GM10248 (cell line): ENCODE measurements at places on chromosomes 6 and 20.

- no peak for DNase-seq
These were observed 19.2 kb downstream of the RRAGD start for GRCh38 chr6:89392823-89393222.

DNA sequence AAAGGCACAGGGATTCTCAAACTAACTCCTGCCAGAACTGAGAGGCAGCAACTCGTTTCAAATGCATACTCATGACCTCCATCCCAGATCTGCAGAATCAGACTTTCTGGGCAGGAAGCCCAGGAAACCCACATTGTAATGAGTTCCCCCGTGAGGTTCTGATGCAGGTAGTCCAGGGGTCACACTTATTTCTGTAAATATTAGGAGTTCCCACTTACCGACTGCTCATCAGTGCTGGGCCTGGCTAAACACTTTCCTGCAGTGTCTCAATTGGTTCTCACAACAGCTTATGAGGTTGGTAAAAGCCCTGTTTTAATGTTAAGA is 11.6 kb downstream of the DUSP15 start:
- DNase-seq, result no peak

GRCh38 chr20:51979226-51979625 is 176.9 kb upstream of the SALL4 start:
- no peak for DNase-seq

GRCh38 chr6:126117251-126117650 is 130.9 kb downstream of the TRMT11 start:
- DNase-seq, result no peak

DNA sequence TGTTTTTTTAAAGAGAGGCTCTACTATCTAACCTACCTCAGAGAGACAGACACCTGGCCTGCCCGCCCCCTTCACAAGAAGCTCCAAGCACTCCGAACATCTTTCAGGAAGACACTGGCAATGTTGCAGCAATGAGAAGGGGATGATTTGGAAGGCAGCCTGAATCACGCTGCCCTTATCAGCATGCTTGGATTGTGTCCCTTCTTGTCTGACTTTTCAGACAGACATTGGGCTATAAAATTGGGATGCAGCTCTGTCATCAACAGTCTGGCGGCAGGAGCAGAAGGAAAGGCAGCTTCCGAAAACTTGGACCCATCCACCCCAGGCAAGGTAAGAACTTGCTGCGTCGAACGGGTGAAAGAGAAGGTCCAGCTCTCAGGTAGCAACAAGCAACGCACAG is 56.0 kb downstream of the CDK5RAP1 start:
- DNase-seq, result no peak

DNA sequence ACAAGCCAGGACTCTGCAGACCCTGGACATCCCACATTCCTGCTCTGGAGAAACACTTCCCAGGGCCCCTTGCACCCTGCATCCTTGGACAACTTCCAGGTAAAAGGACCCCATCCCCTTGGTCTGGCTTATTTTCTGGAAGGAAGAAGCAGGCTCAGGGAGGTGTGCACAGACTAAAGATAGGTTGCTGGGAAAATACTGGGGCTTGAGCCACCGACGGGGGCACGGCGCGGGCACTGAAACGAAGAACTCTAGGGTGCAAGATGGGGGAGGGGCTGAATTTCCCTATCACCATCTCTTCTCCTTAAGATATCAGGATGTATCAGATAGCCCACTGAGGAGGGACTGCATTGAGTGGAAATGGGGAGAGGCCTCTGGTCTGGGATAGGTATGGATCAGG is 805 bp downstream of the FRS3 start:
- no peak for DNase-seq

DNA sequence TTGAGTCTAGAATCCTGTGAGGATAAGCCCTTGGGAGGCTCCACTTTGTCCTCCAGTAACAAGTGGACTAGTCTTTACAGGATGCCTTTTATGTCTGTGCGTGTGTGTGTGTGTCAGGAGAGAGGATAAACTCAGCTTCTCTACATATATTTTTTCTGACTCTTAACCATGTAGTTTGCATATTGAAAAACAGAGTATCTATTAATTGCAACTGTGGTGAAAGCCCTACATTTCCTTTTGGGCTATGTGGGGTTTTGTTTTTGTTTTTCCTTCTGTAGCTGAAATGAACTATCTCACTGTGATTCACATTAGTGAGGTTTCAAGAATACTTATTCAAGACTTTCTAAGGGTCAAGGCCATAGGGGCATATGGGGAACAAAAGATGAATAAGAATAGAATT is 17.7 kb downstream of the TPBG start:
- DNase-seq, result no peak

GRCh38 chr20:38059832-38060231 is 26.3 kb downstream of the RPRD1B start:
- no peak for DNase-seq

GRCh38 chr6:29748391-29749307 is 25.4 kb downstream of the HLA-F start:
- DNase-seq, result peak; percentile 93

GRCh38 chr20:38840894-38841470 is 35.5 kb downstream of the PPP1R16B start:
- DNase-seq, result no peak

- DNase-seq, result no peak
These were observed 34.8 kb upstream of the PSMF1 start for GRCh38 chr20:1083431-1084080.

- peak; percentile 75 for DNase-seq
These were observed 26.8 kb downstream of the MANBAL start for GRCh38 chr20:37316116-37316774.

GRCh38 chr20:33667676-33668465 is 1.1 kb downstream of the ACTL10 start:
- peak; percentile 86 for DNase-seq

GRCh38 chr6:133549371-133549801 is 308.2 kb downstream of the EYA4 start:
- no peak for DNase-seq

DNA sequence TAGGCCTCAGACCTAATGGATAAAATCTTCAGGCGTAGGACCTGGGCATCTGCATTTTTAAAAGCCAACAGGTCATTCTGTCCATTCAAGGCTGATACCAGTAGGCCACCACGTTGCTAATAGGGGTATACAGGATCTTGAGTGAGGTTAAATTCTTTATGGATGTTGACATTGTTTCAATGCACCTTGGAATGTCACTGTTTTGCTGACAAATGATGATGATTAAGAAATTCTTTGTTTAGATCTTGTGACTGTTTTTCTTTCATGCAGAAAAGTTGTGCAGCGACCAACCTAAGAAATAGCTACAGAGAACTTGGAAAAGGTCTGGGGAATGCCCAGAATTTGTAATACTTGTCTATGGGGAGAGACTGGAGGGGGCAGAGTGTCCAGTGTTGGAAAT is 101.1 kb upstream of the CLDN20 start:
- no peak for DNase-seq

DNA sequence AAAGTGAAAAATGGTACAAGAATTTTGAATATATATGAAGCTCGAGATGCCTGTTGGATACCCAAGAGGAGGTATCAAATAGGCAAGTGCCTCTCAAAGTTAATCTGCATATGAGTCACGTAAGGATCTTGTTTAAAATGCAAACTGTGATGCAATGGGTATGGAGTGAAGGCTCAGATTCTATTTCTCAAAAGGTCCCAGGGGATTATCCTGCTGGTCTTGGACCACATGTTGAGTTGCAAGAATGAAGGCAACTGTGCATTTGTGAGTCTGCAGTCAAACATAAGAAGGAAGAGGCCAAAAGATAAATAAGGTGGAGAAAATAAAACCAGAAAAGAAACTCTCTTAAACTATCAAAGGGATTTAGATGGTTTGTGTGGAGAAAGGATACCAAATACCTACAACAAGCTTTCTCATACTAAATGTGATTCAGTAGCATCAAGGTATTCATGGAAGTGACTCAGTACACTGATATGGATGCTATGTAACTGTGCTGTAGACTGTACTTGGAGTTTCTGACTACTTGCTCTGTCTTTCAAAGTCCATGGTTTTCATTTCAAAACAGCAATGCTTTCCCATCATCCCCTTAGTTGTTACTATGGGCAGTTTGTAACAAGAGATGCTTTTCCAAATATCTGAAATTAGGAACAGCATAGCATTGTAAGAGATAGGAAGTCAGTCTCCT is 106.3 kb downstream of the GFRAL start:
- no peak for DNase-seq

- DNase-seq, result no peak
These were observed 125.7 kb downstream of the CRYBG1 start for GRCh38 chr6:106486236-106486635.

- DNase-seq, result no peak
These were observed 121.4 kb downstream of the TPBG start for GRCh38 chr6:82484737-82485626.

DNA sequence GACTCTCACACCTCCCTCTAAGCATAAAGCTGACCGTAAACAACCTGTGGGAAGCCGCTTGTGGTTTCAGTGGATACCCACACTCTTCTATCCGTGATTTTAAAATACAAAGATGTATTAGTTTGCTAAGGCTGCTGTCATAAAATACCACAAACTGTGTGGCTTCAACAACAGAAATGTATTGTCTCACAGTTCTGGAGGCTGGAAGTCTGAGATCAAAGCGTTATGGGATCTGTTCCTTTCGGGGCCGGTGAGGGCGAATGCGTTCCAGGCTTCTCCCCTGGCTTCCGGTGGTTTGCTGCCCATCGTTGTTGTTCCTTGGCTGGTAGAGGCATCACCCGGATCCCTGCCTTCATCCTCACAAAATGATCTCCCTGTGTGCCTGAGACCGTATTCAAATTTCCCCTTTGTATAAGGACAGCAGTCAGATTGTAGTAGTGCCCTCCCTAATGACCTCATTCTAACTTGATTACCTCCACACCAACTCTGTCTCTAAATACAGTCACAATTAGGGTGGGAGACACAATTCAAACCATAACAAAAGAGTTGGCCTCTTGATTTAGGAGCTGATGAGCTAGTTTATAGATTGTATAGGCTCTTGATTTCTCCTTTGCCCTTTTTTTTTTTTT is 210.6 kb upstream of the SOX4 start:
- DNase-seq, result no peak

- no peak for DNase-seq
These were observed 178.7 kb downstream of the TBXT start for GRCh38 chr6:165988757-165989456.

DNA sequence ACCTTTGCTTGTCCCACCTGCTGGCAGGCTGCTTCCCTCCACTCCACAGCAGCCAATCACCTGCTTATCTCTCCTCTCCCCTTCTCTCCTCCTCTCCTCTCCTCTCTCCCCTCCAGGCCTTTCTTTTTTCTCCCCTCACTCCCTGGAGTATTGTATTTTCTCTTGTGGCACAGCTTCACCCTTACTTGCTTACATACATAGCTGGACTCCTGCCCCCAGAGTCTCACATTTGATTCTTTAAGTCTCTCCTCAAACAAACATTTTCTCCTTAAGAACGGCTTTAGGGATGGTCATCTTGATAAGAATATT is 3.6 kb upstream of the LY86 start:
- no peak for DNase-seq

DNA sequence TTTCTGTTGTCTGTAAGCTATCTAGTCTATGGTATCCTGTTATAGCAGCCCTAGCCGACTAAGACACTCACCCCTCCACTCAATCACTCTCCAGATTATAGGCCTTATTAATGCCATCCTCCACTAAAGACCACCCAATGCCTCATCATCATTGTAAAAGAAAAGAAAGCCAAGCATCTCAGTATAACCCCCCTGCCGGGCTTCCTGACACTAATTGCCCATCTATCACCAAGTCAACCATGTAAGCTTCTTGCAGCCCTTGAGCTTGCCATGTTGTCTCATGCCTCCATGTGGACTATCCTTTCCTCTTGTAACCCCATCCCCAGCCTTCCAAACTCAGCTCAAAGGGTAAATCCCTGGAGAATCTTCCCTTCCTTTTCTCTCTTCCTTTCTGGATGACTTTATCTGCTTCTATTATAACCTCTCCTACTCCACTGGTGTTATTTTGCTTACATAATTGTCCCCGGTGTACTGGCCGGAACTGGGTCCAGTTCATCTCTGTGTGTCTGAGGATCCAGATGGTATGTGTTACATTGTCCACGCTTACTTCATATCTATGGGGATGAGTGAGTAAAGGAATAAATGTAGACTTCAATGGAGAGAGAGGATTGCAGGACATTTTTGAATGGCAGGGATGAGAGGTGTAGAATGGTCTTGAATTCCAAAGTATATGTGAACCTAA is 202.9 kb upstream of the SOX4 start:
- no peak for DNase-seq

DNA sequence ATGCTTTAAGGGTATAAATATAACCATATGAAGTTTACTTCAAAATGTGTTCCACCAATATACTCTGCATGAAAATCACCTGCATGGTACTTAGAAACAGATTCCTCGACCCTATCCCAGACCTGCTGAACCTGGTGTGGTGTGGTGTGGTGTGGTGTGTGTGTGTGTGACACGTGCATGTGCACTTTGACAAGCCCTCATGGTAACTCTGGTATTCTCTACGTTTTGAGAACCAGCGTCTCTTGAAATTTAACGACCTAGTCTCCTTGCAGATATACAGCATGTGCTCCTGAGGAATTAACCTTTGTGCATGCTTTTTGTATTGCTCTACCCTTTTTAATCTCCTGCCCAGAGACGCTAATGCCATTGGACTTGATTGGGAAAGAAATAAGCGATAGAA is 29.5 kb downstream of the GGTLC1 start:
- no peak for DNase-seq

DNA sequence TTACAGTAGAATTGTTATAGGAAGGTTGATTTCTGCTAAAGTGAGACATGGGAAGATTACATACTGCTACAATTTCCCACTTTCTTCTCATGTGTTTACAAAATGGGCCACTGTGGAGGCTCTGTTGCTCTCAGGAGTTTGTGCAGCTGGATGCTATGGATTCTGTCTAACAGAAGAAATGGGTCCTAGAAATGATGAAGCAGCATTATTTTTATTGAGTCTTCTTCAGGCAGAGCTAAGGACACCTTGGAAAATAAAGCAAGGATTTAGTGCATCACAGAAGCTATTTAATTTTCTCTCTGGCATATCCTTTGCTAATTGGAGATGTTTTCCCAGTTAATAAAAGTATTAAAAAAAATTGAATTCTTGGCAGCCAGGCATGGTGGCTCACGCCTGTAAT is 29.2 kb downstream of the CCDC170 start:
- no peak for DNase-seq

- DNase-seq, result no peak
These were observed 222.6 kb downstream of the RNF144B start for GRCh38 chr6:18609715-18610114.

- DNase-seq, result no peak
These were observed 25.2 kb downstream of the TBPL1 start for GRCh38 chr6:133977983-133978895.

DNA sequence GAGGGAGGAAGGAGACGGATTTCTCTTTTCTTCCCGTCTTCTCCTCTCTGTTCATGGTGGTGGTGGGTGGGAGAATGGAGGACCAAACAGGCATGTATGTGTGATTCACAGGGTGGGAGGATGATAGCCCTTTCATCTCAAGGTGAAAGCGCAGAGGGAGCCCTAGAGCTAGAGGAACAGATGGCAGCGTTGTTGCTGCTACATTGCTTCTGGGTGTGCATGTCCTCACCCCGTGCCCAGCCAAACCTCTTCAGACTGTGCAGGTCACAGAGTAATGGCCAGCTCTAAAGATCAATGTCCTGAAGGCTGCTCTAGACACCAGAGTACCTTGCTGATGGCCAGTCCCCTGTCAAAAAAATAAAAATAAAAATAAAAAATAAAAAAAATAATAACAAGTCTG is 301.8 kb downstream of the TBC1D7 start:
- DNase-seq, result no peak
